Vagina (tissue), 2 donors: ENCODE measurements at places on chromosomes 2 and 18. TPM values are rescaled to one million over a fixed set of nuclear protein-coding genes. Genes with fewer than 3 reads are reported as not detected.
A peak's percentile ranks its signal among the peaks of the same experiment; 100 is the strongest.

The TNS1 gene
- total RNA-seq = 216 TPM

The BOLL gene
- not detected for total RNA-seq

- no peak for DNase-seq
- H3K4me3 ChIP-seq = no peak overlapping the region
- H3K4me1 ChIP-seq = peaks cover 47% of the 10 kb centered on the region
- H3K27me3 ChIP-seq = no peaks in the 10 kb centered on the region
- no peak overlapping the region for H3K27ac ChIP-seq
- no peaks in the 10 kb centered on the region for H3K36me3 ChIP-seq
Measured at GRCh38 chr2:197281421-197281820, 29.2 kb downstream of the ANKRD44 start.

- DNase-seq = no peak
- no peaks in the 10 kb centered on the region for H3K4me1 ChIP-seq
- H3K36me3 ChIP-seq = no peaks in the 10 kb centered on the region
- no peak overlapping the region for H3K4me3 ChIP-seq
Measured at GRCh38 chr2:211737282-211737681, 801.3 kb downstream of the ERBB4 start.

- H3K4me3 ChIP-seq = no peak overlapping the region
- no peak for DNase-seq
- no peaks in the 10 kb centered on the region for H3K27me3 ChIP-seq
- no peaks in the 10 kb centered on the region for H3K4me1 ChIP-seq
- no peaks in the 10 kb centered on the region for H3K36me3 ChIP-seq
- H3K27ac ChIP-seq = no peak overlapping the region
Measured at GRCh38 chr2:7752291-7752690, 835.1 kb downstream of the RNF144A start.

DNA sequence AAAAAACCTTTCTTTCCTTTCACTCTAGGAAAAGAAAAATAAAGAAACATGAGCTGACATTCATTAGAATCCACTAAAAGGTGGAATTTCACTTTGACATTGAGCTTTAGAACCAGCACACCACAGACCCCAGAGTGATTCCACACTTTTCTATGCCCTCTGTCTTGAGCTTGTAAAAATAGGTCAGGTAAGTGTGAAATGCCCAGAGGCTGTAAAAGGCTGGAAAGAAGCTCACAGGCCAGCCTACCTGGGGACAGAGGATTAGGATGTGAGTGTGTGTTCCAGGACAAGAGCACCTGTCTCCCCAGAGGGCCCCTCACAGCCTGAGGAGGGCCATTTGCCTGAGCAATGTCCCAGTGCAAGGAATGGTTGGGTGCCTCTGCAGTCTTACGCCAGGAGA, 56.3 kb upstream of the MYO3B start:
- H3K4me3 ChIP-seq = no peak overlapping the region
- no peaks in the 10 kb centered on the region for H3K4me1 ChIP-seq
- H3K36me3 ChIP-seq = no peaks in the 10 kb centered on the region
- H3K27ac ChIP-seq = no peak overlapping the region

GRCh38 chr2:218027426-218028188, 24.8 kb upstream of the TNS1 start:
- peak; percentile 58 for DNase-seq
- no peaks in the 10 kb centered on the region for H3K36me3 ChIP-seq
- peaks cover 37% of the 10 kb centered on the region for H3K4me1 ChIP-seq

- peaks cover 5% of the 10 kb centered on the region for H3K4me1 ChIP-seq
- DNase-seq = no peak
- no peak overlapping the region for H3K4me3 ChIP-seq
- H3K36me3 ChIP-seq = peaks cover 5% of the 10 kb centered on the region
Measured at GRCh38 chr2:54048117-54048785, 67.2 kb upstream of the ACYP2 start.

DNA sequence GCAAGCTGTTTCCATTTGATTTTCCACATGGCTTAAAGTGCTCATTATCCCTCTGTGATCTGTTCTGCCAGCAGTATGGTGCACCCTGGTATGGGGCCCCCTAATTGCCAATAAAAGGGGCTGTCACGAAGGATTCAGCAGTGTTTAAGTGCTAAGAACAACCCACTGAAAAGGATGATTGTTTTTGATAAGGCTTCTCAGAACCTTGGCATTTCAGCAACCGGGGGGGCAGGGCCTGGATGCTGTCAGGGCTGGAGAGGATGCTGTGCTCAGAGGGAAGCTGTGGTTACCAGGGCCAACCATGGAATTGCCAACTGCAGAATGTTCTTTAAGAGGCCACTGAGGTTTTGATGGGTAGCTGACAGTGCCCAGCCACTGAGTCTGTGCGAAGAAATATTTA, 117.8 kb downstream of the CTIF start:
- no peaks in the 10 kb centered on the region for H3K27me3 ChIP-seq
- no peak overlapping the region for H3K27ac ChIP-seq
- no peak for DNase-seq
- no peaks in the 10 kb centered on the region for H3K36me3 ChIP-seq
- H3K4me3 ChIP-seq = no peak overlapping the region
